ENCODE measurements at places on chromosomes 2 and 18. TPM values are rescaled to one million over a fixed set of nuclear protein-coding genes. Genes with fewer than 3 reads are reported as not detected.

- no peak for DNase-seq
These were observed 135.5 kb downstream of the GAREM1 start for GRCh38 chr18:32335228-32335627.

GRCh38 chr2:41735476-41735875, 312.3 kb upstream of the PKDCC start:
- no peak for DNase-seq

DNA sequence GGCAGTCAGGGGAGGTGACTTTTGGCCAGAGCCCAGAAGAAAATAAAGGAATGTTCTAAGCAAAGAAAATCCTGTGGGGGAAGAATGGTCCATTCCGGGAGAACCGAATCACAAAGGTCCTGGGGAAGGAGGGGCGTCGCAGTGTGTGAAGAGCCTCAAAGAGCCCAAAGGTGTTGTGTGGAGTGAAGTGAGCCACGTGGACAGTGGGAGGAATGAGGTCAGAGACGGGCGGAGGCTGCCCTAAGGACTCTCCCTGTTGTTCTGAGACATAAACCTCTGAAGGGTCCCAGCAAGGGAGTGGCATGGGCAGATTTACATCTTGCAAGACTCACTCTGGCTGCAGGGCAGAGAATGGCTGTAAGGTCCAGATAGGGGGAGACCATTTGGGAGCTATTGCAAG, 91.3 kb upstream of the SEC11C start:
- no peak for DNase-seq

DNA sequence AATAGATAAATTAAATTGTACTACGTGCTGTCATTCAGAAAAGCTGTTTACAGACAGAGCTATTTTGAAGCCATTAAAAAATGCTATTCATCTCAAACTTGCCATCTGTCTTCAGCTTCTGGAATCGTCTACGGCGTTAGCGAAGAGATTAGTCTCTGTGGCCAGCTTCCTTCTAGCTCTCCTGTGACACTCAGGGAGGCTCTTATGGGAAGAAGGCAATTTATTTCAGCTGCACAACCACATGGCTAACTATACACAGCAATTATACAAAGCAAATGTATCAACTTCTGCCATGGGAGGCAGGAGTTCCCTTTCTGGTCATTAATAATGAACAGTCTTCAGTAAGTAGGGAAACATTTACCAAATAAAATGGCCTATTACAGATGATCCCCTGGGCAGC, 6.3 kb downstream of the CTAGE1 start:
- no peak for DNase-seq

GRCh38 chr18:42514512-42514911, 559.5 kb downstream of the PIK3C3 start:
- no peak for DNase-seq

GRCh38 chr2:232567721-232568120, 17.2 kb downstream of the EIF4E2 start:
- no peak for DNase-seq

DNA sequence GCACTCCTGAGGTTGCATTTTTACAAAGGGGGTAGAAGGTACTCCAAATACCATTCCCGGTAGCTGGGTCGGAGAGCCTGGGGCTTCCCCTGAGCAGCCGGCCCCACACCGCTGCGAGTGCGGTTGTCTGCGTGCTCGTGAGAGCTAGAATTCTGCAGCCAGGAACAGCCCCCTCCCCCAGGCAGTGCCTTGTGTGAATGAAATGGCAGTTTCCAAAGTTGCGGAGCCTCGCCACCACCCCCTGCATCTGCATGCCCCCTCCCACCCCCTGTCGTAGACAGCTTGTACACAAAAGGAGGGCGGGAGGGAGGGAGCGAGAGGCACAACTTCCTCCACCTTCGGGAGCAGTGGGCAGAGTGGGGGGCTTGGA, 1.1 kb downstream of the MYCN start:
- peak; percentile 69 for DNase-seq

BUB1 gene
- 80.4 TPM for total RNA-seq

MYO5B gene
- 0.25 TPM for total RNA-seq
